ENCODE measurements at places on chromosomes 3 and 15. TPM values are rescaled to one million over a fixed set of nuclear protein-coding genes. Genes with fewer than 3 reads are reported as not detected.

- DNase-seq, result no peak
Observed at GRCh38 chr15:66679657-66680108, 22.4 kb upstream of the SMAD6 start.

DNA sequence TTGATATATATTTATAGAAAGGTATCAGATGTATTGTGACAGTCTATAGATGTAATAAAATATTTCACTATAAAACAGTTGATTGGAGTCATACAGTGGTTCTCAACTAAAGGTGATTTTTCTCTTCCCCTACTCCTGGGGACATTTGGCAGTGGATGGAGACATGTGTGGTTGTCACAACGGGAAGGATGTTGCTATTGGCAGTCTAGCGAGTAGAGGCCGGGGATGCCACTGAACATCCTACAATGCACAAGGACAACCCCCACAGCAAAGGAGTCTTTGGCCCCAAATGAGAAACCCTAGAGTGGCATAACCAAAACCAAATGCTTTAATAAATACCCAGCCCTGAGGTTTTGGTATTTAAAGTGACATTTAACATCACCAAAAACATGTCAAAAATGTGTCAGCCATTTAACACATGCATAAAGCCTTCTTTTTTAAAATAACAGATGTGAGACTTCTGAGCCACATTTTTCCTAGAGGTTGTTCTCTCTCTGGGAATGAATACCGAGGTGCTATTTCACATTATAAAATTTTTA, 367.5 kb downstream of the PTPRG start:
- DNase-seq, result no peak

DNA sequence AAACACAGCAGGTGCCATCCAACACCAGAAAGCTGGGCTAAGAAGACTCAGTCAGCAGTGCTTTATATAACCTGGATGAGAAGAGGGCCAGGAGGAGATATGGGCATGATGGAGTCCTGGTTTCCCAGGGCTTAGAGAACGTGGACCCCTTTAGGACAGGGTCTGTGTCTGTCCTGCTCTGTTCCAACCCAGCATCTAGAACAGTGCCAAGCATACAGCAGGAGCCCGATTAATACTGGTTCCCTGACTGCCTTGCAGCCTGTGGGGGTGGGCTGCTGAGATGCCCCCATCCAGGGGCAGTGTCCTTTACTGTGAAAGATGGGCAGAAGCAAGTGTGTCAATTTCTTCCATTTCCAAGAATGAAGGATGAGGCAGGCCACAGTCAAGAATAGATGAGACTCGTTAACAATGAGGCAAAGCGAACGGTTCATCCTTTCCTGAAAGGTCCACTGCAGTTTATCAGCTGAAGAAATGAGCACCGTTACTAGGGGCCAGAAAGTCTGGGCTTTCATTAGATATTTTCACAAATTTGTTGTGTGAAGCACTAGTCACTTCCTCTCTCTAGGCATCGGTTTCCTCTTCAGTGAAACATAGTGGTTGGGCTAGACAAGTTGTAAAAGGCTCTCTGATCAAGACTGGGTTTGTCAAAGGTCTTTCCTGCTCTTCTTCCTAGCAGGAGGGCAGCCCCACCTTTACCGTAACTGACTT, 72.0 kb upstream of the HERC1 start:
- DNase-seq, result no peak

GRCh38 chr15:80595396-80595795, 99.7 kb upstream of the ABHD17C start:
- DNase-seq, result no peak

The RBPMS2 gene
- total RNA-seq, result not detected

DNA sequence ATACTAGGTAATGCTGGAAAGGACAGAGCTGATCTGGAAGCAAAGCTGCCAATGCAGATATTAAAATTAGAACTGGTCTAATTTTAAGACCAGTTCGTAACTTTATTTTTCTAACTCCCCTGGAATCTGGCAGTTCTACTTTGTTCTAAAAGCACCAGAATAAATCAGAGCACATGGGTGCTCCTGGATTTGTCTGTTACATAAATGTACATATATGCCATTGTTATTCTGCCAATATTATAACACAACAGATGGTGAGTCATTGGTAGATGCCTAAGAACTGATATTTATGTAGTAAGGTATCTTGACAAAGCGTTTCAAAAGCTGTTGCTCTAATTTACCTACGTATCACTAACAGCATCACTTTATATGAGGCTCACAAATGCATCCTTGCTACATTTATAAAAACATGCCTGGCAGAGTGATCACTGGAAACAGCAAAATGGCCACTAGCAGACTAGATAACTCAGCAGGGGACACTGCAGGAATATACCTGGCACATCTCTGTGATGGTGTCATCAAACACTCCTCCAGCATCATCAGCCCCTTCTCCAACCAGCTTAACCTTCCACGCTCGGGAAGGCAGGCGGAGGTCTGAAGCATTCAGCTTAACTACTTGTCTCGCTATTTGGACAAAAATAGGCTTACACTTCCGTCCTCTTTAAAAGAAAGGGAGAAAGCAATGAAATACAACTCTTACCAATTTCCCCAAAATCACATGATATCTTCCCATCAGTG, 26.2 kb downstream of the FBXL22 start:
- no peak for DNase-seq

DNA sequence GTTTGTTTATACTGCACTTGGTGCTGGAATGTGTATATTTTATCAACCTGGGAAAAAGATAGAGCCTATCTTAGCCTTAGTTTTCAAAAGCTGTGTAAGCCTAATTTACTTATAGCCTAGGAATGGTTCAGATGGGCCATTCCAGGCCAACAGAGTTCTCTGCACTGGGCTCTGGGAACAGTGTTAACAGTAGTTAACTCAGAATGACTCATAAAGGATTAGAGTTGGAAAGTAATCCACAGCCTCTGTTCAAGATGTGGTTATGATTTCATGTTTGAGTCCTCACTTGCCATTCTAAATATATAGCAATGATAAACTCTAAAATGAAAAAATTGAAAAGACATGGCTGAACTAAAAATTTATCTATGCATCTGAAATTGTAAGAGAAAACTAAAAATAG, 22.6 kb upstream of the PEX5L start:
- DNase-seq, result no peak

DNA sequence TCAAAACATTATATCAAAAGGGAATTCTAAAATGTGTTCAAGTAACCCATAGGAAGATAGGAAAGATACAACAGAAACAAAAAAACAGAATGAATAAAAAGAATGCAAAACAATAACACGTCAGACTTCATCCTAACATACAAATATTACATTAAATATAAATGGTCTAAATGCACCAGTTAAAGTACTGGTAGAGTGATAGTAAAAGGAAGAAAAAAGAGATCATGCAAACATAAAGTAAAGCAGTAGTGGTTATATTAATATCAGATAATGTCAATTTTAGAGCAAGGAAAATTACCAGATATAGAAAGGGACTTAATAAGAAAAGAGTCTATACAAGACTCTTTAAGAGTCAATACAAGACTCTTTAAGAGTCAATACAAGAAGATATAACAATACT, 755.7 kb downstream of the MCTP2 start:
- no peak for DNase-seq

The CDC25A gene
- total RNA-seq, result 32.5 TPM

- DNase-seq, result no peak
Observed at GRCh38 chr3:152626226-152626625, 208.7 kb upstream of the P2RY1 start.

- DNase-seq, result no peak
Observed at GRCh38 chr3:76673171-76673570, 366.7 kb upstream of the ROBO2 start.

The LINGO1 gene
- total RNA-seq, result not detected

The KBTBD8 gene
- 9.2 TPM for total RNA-seq

DNA sequence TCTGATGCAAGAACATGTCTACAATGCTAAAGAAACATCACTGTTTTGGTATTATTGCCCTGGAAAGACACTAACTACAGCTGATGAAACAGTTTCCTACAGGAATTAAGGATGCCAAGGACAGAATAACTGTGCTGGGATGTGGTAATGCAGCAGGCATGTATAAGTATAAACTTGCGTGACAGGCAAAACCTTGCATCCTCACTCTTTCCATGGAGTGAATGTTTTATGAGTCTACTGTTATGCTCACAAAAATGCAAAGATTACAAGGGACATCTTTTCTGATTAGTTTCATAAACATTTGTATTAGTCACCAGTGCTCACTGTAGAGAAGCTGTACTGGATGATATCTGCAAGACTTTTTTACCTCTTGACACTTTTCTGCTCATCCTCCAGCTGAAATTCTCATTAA, 143.6 kb downstream of the NAALADL2 start:
- no peak for DNase-seq

DNA sequence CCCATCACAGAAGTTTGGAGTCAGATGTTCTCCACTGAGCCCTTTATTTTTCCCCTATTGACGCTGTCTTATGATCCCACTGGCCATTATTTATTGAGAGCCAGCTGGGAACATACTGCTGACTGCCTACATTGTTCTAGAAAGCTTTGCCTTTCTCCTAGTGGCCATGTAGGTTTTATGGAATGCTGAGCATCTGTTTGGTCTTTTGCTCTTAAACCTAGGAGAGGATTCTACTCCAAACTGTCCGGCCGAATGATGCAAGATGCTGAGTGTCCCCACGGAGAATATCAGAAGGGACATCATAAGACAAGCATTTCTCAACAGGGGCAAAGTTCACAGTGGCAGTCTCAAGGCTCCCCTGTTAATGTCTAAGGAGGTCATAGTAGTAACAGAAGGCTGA, 171.4 kb downstream of the ARRDC4 start:
- DNase-seq, result no peak

DNA sequence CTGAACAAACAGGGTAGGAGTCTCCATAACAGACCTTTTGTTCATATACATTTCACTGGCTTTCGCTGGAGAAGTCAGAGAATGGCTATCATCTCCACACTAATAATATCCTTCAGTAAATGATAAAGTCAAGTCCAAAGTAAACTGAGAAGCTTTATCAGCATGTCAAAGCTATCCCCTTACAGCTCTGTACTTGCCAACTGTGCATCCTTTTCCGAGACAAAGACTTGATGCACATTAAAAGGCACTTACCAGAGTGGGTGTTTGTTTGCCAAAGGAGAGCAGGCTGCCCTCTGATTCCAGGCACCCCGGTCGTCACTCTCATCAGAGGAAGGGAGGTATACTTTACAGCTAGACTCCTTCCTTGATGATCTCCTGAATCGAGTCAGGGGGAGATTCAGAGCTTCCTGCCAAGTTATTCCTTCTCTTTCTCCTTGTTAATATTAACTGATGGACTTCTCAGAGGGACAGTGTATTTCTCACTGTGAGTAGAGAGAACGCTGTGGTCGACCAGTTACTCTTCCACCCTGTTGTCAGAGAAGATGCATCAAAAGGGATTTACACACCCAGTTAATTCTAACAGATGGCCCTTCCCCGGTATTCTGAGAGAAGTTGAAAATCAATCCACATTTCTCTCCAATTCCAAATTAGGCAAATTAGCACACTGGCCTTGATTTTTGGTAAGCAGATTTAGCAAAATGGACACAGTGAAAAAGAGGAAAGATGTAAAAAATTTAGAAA, 504.7 kb upstream of the NR2F2 start:
- DNase-seq, result no peak

- DNase-seq, result peak; percentile 74
Observed at GRCh38 chr3:30644615-30645014, 38.2 kb downstream of the TGFBR2 start.

The LIPH gene
- not detected for total RNA-seq

DNA sequence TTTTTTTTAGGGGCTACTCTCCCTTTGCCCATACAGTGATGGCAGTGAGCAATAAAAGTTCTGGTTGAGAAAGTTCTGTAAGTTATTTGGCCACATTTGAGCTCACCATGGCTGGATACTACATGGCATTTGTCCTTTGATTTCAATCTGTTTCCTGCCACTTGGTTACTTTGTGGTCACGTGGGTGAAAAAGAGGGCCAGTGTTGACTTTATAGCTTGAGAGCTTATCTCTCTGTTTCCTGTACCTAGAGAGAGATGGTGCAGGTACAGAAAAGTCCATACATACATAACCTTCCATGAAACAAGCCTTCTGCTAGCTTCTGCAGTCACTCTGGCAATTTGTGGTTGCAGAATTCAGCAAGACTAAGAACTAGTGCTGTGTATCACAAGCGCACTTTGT, 23.4 kb upstream of the MECOM start:
- DNase-seq, result no peak

GRCh38 chr3:147921051-147921450, 511.9 kb downstream of the ZIC1 start:
- no peak for DNase-seq

DNA sequence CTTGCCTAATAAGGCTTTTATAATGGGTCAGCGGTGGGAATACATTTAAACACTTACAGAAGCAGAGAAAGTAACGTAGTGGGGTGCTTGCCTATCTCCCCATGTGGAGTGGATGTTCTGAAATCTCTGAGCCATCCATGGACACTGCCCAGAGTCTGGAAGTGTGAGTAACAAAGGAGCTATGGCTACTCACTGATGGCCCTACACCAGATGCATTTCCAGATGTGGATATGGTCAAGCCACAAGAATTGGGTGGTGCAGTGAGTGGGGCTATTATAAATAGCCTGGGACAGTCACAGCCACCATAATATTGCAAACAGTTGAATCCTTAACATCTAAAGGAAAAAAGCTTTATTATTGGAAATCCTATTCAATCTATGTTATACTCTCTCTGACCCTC, 96.6 kb downstream of the CGNL1 start:
- no peak for DNase-seq

GRCh38 chr3:11335056-11335608, 62.9 kb downstream of the ATG7 start:
- no peak for DNase-seq

GRCh38 chr15:52010633-52011595, 8.1 kb upstream of the MAPK6 start:
- DNase-seq, result peak; percentile 91

DNA sequence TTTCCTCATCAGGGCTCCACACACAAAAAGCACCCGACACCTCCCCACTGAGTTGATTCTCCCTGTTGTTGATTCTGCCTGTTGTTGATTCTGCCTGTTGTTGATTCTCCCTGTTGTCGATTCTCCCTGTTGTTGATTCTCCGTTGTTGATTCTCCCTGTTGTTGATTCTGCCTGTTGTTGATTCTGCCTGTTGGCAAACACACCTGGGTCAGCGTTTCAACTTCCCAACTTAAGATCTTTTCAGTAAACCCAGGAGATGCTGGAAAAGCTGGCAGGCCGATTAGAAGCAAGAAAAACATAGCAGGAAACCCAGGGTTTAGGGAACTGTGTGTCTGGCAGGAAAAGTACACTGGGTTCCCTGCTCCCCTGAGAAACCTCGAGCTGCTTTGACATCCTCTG, 47.9 kb downstream of the TNK2 start:
- DNase-seq, result no peak

The GPR87 gene
- total RNA-seq, result 2.5 TPM

DNA sequence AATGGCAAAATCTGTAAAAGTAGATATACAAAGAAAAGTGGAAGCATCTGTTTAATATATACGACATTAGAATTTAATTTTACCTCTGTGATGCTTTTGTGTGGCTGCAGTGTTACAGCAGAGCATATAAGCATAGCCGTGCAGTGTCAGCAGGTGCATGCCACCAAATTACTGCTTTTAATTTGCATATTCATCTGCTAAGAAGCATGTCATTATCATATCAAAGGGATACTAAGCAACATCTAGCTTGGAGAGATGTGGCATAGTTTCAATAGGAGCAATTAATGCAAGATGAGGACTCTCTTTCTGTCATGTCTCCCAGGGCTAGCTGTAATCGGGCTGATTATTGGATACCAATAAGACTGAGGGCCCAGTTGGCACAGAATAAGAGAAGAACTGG, 214.4 kb upstream of the SOX2 start:
- DNase-seq, result no peak

Measured in activated CD4-positive, alpha-beta T cell treated with anti-CD3 and anti-CD28 coated beads for 36 hours (primary cell).